ENCODE measurements at places on chromosomes 2 and 18. TPM values are rescaled to one million over a fixed set of nuclear protein-coding genes. Genes with fewer than 3 reads are reported as not detected.

The ZAP70 gene
- 0.76 TPM for total RNA-seq

The UGT1A10 gene
- 6.9 TPM for total RNA-seq

The UGT1A7 gene
- 13.9 TPM for total RNA-seq

The MATN3 gene
- 0.56 TPM for total RNA-seq

The SNED1 gene
- total RNA-seq, result 3.9 TPM

The SRD5A2 gene
- total RNA-seq, result not detected

The KIDINS220 gene
- total RNA-seq, result 22.6 TPM

The TP53I3 gene
- total RNA-seq, result 102 TPM

The VWC2L gene
- not detected for total RNA-seq

DNA sequence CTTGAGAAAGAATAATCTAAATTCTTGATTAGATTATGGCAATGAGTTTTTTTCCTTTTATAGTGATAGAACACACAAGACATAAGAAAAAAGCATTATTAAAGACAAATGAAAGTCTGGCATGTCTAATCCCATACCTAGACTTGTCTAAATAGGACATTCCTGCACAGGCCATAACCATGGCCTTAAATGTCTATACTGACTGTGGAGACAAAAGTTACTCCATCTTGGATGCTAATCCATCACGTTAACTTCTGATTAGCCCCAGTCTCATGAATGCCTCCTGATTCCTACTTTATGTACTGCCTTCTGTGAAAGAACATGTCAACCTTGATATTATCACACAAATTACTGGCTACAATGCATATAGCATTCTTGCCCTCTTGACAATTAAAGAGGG is 23.6 kb downstream of the ORC2 start:
- no peak for ATAC-seq

- ATAC-seq, result peak; percentile 58
Observed at GRCh38 chr2:100820523-100821254, 750 bp downstream of the NPAS2 start.

GRCh38 chr18:70720607-70721006 is 431.8 kb downstream of the SOCS6 start:
- ATAC-seq, result no peak

DNA sequence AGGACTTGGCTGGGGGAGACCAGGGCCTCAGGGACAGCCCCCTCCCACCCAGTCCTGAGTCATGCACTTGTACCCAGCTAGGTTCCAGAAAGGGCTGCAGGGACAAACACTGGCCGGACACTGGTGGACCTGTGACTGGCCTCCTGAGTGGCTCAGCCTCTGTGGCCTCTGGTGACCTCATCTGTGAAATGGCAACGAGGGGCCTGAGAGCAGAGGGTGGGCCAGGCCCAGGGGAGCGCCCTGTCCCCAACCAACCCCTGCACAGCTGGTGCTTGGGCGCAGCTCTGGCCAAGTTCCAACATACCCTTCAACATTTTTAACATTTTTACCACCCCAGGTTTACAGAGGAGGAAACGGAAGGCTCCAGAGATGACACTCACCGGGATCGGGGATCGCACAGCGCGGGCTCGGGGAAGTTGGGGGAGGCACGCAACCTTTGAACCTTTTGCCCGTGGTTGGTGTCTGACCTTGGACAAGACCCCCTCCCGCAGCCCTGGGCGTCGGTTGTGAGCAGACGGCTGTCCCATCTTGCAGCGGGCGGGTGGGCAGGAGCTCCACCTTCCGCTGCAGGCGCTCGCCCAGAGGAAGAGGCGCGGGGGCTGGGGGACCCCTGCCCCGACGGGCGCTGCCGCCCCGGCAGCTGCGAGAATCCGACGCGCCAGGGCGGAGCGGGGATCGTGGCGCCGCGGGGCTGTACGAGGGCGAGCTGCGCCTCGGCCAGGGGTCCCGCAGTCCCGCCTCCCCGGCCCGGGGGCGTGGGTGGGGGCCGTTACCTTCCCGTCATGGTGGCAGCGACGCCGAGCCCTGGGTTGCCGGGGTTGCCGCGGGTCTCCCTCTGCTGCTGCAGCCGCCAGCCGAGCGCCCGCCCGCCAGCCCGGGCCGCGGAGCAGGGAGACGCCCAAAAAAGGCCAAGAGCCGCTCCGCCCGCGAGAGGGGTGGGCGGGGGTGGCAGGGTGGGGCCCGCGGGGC is 805 bp downstream of the LIMS2 start:
- ATAC-seq, result peak; percentile 38

DNA sequence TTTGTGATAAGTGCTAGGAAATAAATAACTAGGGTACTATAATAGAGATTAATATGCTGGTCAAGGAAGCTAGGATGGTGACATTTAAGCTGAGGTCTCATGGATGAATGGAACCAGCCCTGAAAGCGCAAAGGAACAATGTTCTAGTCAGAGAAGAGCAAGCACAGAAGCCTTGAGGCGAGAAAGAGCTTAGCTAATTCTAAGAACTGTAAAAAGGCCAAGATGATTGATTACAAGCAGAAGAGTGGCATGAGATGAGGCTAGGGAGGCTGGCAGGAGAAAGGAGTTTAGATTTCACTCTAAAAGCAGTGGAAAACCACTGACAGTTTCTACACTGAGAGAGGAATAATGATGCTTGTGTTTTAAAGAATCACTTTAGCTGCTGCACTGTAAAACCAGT is 3.4 kb upstream of the YIPF4 start:
- ATAC-seq, result no peak

DNA sequence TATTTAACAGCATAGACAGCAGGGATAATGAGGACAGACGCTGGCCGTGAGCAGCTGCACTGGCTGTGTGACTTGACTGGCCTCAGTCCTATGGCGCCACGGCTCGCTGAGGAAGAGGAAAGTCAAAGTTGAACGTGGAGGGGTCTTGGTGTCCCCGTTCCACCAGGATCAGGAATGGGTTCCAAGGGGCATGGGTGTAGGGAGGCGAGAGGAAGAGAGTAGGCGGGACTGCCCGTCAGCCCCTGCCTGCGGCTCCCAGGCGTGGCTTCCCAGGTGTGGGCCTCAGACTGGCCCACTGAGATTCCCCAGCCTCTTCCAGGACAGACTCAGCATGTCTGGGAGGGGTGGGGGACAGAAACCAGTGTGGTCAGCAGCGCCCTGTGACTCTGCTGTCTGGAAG is 51.4 kb downstream of the POMC start:
- no peak for ATAC-seq

DNA sequence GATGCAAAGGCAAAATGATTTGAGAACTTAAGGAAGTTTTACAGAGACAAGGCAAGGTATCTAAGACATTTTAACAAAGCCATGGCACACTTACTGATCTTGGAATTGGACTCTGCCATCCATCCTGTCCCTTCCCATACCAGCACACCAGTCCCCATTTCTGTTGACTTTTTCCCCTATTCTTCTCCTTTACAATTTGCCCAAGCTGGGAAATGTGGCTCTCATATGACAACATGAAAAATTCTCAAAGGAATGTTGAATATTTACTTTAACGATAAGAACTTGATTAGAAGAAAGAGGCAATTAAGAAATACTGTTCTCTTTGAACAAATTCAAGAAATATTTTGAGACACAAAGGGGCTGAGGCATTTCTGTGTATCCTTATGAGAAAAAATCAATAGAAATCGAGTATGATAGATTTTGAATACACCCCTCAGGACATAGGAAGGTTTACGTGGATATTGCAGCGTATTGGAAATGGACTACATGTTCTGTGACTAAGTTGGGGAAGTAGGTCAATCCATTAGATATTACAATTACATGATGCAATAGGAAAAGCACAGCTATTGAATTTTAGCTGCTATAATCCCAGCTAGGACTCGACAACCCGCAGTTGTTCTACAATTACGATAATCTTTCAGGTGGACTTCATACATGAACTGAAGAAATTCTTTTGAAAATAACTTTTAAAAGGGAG is 201.6 kb downstream of the TRIB2 start:
- no peak for ATAC-seq

- no peak for ATAC-seq
Observed at GRCh38 chr2:65314801-65315441, 87.3 kb downstream of the ACTR2 start.

GRCh38 chr2:196534495-196534894 is 105.0 kb upstream of the CCDC150 start:
- peak; percentile 66 for ATAC-seq

GRCh38 chr2:202286595-202286994 is 21.0 kb downstream of the NOP58 start:
- ATAC-seq, result no peak

DNA sequence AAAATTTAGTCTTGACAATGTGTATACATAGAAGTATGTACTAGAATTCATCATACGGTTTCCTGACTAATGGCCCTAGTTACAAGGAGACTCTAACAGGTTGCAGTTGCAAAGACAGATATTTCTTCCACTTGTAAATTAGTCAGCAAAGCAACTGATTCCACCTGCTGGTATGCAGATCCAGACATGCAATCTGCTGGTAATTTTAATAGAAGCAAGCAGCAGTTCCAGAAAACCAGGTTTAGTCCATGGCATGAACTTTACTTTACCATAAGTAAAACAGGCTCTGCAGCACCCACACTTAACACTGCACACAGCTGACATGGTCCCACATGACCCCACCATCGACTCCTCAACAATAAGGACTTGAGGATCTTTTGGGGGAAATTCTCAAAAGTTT is 110.9 kb upstream of the SP3 start:
- ATAC-seq, result peak; percentile 96

- ATAC-seq, result no peak
Observed at GRCh38 chr2:136909777-136910176, 144.4 kb downstream of the THSD7B start.

- no peak for ATAC-seq
Observed at GRCh38 chr2:241378816-241379215, 22.7 kb downstream of the FARP2 start.

DNA sequence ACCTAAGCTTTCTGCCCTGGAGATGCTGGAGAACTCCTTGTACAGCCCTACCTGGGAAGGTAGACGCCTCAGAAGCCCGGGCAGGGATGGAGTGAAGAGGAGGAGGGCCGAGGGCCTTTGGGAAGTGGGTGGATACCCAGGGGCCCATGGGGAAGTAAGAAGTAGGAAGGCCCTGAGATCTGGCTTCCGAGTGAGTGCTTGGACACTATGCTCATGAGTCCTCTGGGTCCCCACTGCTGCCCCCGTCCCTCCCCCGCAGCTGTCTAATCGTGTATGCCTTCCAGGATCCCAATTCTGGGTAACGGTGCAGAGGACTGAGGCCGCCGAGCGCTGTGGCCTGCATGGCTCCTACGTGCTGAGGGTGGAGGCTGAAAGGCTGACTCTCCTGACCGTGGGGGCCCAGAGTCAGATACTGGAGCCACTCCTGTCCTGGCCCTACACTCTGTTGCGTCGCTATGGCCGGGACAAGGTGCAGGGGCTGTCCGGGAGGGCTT is 1.1 kb downstream of the DOK1 start:
- ATAC-seq, result no peak

- peak; percentile 92 for ATAC-seq
Observed at GRCh38 chr2:11669454-11670291, at the start of gene NTSR2. Gene NTSR2 (minus strand): TSS chr2:11670195. CDS start chr2:11670129, 66 bp downstream.

- no peak for ATAC-seq
Observed at GRCh38 chr2:219616550-219616949, 10.9 kb upstream of the SLC4A3 start.

GRCh38 chr18:13629841-13630715 is 96.3 kb downstream of the FAM210A start:
- peak; percentile 71 for ATAC-seq

- no peak for ATAC-seq
Observed at GRCh38 chr2:11495844-11496681, 30.1 kb upstream of the E2F6 start.

- ATAC-seq, result no peak
Observed at GRCh38 chr2:8132879-8133278, 549.0 kb upstream of the ID2 start.

- no peak for ATAC-seq
Observed at GRCh38 chr2:71608034-71608433, 154.7 kb downstream of the DYSF start.

DNA sequence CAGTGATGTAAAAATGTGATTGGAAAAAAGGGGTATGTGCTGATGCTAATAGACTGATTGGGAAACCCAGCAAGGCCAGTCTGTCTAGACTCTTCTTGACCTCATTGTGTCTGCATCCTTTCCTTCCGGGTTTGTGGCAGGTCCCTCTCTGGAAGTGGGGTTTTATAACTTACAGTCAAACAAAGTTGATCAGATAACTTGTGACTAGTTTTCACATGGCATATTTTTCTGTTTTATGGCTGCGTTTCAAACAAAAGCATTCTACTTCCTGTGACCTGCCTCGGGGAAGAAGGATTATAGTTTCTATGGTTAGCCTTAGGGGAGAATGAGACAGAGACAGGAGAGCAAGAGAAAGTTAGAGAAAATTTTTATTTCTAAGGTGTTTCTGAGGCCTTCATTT is 188.7 kb upstream of the HNMT start:
- ATAC-seq, result no peak

DNA sequence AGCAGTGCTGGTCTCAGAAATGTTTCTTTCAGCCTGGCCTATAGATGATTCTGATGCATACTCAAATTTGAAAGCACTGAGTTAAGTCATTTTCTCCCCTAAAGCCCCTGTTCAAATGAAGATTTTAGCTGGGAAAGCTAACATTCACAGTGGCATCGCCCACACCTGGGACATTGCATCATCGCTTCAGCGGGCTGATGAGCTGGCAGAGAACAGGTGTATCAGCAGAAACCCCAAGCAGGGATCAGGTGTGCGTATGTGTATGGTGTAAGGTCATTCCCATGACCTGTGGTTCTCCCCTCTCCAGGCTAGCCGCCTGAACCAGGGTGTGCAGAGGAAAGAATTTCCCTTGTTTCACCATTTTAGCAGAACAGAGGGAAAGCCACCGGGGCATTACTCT is 56.3 kb downstream of the EPAS1 start:
- ATAC-seq, result peak; percentile 72

DNA sequence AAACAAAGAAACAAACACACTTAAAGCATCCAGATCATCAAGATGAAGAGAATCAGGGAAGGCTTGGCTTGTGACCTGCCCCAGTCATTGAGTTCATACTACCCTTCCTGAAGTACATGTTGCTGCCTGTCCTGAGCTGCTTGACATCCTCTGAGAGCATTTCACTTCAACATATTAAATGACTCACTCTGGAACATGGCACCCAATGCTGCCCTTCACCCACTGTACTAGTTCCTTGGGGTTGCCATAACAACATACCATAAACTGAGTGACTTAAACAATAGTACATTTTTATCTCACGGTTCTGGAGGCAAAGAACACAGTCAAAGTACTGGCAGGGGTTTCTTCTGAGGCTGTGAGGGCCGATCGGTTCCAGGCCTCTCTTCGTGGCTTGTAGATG is 371.3 kb downstream of the RNF144A start:
- peak; percentile 94 for ATAC-seq

DNA sequence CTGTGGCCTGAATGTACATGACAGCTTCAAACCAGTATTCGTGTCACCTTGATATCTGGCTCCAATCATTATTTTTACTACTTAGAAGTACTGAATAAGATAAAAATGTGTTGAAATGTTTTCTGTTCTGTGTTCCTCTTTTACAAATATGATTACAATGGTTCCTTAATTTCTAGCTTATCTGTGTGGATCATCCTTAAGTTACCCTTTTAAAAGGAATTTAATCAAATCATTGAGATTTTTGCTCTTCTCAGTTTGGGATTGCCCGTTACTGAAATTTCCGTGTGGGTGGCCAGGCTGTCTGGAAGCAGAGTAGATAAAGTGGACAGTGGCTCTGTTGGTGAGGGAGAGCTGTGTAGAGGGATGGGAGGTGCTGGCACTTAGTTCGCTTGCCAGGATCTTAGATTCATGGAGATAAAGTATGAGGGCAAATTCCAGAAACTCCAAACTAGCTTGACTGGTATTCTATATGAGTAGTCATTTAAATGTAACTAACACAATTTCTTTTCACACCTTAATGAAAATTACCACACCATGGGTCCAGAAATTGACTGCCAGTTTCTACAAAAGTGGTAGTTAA is 27.4 kb upstream of the SAG start:
- no peak for ATAC-seq

- no peak for ATAC-seq
Observed at GRCh38 chr18:2874765-2875164, 28.0 kb downstream of the EMILIN2 start.

- ATAC-seq, result peak; percentile 98
Observed at GRCh38 chr18:39761273-39761672, 2193.8 kb upstream of the PIK3C3 start.
